ENCODE measurements at places on chromosomes 6 and 20. TPM values are rescaled to one million over a fixed set of nuclear protein-coding genes. Genes with fewer than 3 reads are reported as not detected.

EGFL8 gene
- 1.2 TPM for total RNA-seq

BMP6 gene
- total RNA-seq, result 0.15 TPM

OR2J3 gene
- not detected for total RNA-seq

ACOT13 gene
- total RNA-seq, result 4.9 TPM

EBF4 gene
- total RNA-seq, result 0.34 TPM

CYP39A1 gene
- 1.0 TPM for total RNA-seq

MCHR2 gene
- total RNA-seq, result not detected

TRIM40 gene
- not detected for total RNA-seq

CAP2 gene
- total RNA-seq, result 2.7 TPM
